Uterus (tissue), 4 donors: ENCODE measurements at places on chromosomes 3 and 15.
A peak's percentile ranks its signal among the peaks of the same experiment; 100 is the strongest.

- DNase-seq: no peak
These were observed 9.8 kb downstream of the TFG start for GRCh38 chr3:100719136-100719535.

DNA sequence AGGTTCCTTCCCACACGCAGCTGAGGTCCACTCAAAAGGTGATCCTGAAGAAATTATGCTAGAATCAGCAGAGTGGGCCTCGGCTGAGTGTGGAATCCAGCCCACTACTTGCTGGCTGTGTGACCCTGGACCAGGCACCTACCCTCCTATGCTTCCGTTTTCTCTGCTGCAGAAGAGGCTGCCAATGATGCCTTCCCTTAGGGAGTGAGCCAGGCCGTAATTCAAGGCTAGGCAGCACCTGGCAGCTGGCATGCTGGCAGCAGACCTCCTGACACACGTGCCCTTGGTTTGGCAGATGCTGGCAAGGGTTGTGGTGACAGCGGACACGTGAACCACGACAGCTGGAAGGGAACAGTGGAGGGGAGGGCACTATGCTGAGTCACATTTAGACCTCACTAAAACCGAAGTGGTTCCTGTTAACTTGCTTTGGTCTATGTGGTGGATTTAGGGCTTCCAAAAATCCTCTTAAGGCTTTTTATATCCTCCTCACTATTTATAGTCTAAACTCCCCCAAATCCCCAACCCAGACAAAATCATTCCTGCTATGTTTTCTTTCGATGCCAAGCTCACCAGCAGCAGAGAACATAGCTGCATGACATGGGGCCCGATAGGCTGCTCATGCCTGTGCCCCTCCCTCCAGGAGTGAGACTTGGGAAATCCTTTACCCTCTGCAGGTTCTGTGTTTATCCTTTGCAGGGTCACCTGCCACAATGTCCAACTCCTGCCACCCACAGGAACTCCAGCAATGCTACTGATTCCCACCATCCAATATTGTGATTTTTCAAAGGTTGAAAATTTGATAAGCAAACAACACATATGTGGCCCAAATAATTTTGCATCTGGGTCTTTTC, 10.6 kb upstream of the PCSK6 start:
- DNase-seq: no peak

DNA sequence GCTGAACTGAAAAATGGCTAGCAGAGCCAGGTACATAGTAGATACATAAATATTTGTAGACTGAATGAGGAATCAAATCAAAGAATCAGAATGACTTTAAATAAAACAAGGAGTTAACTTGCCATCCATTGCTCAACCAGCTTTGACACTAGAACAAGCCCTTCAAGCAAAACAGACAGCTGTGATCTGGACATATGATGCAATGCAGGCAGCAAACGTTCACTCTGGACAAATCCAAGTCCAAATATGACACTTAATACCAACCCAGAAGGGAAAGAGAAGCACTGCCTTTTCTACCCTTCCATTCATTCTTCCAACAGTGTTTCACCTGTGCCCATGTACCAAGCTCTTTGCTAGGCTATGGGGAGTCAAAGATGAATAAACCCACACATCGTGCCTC, 4.5 kb downstream of the THRB start:
- DNase-seq: no peak

DNA sequence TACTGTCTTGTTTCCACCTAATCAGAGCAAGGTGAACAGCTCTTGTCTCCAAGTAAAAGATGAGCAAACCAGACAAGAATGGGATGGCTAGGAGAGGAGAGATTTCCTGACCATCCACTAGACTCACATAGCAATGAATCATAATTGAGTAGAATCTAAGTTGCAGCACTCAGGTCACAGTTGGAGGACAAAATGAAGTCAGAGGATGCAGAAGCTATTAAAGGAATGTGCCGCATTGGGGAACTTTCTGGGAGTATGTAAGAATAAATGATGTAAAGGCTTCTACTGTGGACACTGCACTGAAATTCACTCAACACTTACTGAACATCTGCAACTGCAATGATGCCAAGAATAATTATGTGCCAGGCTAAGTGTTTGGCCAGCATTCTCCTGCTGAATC, 217.4 kb upstream of the WNT5A start:
- no peak for DNase-seq

- peak; percentile 73 for DNase-seq
These were observed 2.1 kb upstream of the GNAT1 start for GRCh38 chr3:50189274-50189673.

DNA sequence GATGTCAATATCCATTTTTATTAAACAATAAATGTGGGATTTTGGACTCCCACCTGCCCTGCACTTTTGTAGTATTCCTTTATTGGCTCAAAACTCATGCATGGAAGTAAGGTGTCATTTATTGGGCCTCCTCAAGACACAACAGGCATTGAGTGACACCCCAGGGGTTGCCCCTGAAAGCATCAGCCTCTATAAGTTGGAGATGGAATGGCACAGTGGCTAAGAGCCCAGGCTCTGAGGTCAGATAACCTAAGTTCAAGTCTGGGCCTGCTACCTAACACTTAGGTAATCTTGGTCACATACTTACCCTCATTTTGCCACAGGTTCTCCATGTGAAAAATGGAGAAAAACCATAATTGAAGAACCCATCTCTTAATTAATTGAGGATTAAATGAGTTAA, 4.6 kb downstream of the CAPN3 start:
- no peak for DNase-seq

- no peak for DNase-seq
These were observed 26.2 kb upstream of the ATP13A3 start for GRCh38 chr3:194512895-194513601.

DNA sequence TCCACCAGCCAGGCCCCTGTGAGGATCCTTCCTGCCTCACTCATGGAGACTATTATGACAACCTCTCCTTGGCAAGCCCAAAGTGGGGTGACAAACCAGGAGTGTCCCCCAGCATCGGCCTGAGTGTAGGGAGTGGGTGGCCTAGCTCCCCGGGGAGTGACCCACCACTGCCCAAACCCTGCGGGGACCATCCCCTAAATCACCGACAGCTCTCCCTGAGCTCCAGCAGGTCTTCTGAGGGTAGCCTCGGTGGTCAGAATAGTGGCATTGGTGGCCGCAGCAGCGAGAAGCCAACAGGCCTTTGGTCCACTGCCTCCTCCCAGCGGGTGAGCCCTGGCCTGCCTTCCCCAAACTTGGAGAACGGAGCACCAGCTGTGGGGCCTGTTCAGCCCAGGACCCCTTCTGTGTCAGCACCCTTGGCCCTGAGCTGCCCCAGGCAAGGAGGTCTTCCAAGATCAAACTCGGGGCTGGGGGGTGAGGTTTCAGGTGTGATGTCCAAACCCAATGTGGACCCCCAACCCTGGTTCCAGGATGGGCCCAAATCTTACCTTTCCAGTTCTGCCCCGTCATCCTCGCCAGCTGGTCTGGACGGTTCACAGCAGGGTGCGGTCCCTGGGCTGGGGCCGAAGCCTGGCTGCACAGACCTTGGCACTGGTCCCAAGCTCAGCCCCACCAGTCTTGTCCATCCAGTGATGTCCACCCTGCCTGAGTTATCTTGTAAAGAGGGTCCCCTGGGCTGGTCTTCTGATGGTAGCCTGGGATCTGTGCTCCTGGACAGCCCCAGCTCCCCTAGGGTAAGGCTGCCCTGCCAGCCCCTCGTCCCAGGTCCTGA, 1.0 kb downstream of the LIMD1 start:
- DNase-seq: no peak

DNA sequence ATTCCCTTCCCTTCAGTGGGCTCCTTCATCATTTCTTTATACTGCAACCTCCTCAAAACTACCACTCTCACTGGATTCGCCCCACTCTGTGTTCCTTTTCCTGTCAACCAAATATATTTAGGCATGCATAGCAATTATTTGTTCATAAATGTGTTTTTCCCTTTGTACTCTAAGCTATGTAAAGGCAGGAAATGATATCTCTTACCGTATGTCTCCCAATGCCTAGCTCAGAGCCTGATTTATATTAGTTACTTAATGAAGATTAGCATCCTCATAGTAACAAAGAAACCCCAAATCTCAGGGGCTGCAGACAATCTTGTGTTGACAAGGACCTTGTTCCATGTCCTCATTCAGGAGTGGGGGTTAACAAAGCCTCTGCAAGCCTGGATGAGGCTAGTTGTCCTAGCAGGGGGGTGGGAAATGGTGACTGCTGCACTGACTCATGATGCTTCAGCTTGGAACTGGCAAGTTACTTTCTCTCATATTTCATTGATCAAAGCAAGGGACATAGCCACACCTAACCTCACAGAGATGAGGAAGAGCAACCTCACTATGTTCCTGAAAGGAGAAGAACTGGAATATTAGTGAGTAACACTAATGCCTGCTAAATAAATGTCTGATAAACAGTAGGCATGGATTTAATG, 15.2 kb downstream of the PHLDB2 start:
- no peak for DNase-seq

DNA sequence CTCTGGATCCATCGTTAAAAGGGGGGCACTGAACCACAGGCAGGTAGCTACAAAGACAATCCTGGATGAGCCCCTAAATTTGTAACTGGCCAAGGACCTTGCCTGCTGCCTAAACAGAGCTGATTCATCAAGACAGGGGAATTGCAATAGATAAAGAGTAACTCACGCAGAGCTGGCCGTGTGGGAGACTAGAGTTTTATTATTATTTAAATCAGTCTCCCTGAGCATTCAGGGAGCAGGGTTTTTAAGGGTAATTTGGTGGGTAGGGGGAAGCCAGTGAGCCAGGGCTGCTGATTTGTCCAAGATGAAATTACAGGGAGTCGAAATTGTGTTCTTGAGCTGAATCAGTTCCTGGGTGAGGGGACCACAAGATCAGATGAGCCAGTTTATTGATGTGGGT, 885.1 kb upstream of the CADM2 start:
- DNase-seq: no peak

- DNase-seq: no peak
These were observed 360.2 kb downstream of the ZNF385D start for GRCh38 chr3:21390856-21391255.

GRCh38 chr3:181292984-181293383, 303.4 kb upstream of the DNAJC19 start:
- DNase-seq: no peak

DNA sequence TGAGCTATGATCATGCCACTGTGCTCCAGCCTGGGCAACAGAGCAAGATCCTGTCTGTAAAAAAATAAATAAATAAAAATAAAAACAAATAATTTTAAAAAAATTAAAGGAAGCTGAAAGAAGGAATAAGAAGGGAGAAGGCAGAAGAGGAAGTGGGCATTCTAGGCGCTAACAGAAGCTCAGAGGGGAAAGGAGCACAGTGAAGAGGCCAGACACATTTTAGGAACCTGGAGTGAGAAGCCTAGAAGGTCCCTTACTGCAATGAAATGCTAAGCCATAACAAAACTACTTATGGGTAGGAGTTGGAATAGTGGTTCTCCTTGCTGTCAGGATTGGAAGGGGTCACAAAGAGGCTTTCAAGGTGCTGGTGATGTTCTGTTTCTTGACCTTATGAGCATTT, 64.0 kb downstream of the ITGB5 start:
- DNase-seq: no peak

- DNase-seq: no peak
These were observed 561.9 kb downstream of the GBE1 start for GRCh38 chr3:81199587-81199986.

- DNase-seq: no peak
These were observed 635.8 kb downstream of the SQOR start for GRCh38 chr15:46270481-46271147.

GRCh38 chr15:48422401-48422800, 91.2 kb downstream of the DUT start:
- DNase-seq: no peak

DNA sequence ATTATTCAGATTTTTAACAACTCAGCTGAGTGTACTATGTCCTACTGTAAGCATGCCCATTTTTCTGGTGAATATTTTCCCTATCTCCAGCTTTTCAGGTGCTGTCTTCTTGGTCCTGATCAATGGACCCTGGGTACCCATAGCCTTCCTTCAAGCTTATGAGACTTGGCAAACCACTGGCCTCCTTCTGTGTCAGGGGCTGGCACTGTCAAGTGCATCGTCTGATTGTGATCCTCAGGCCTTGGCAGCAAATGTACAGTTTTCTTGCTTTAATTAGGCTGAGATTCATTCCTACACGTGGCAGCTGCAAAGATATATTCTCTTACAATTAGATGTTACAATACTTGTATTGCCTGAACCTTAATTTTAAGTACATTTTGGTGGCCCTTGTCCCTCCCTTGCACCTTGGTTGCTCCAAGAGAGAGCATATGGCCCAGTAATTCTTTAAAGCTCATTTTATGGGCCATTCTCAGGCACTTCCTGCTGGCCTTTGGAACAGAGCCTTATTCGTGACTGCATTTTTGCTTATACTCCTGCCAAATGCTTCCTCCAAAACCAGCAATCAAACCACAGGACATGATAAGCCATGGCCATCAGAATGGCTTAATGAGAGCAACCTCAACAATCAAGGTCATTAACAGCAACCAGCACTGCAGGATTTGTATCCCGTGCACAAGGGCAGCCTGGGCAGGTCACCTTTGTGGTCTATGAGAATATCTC, 179.9 kb downstream of the CNTN6 start:
- no peak for DNase-seq

DNA sequence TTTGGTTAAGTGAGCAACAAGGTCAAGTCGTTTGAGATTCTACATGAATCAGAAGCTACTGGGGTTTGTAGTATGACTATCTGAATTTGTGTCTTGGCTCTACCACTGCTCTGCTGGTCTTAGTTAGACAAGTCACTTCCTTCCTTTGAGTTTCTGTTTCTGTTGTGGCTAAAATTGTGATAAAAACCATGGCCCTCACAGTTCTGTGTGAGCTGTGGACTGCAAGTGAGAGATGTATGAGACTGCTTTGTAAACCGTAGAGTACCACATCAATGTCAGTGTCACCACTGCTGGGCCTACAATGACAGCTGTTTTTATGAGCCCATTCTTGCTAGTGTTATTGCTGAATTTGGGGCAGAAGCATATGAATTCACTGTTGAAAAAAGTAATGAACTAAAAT, 32.7 kb downstream of the RARB start:
- DNase-seq: no peak

- DNase-seq: no peak
These were observed 219.0 kb upstream of the LMCD1 start for GRCh38 chr3:8282541-8283165.

DNA sequence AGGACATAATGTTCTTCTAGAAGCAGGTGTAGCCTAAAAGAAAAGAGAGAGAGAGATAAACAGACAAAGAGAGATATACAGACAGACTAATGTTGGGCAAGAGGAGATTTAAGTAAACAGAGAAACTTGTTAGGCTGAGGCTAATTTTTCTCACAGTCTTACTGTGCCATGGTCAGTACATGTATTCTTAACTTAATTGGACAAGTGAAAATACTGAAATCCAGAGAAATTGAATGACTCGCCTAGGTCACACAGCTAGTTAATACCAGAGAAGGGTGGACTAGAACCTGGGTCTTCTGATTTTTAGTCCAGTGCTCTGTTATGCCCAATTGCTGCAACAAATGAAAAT, 6.7 kb upstream of the ZNF609 start:
- no peak for DNase-seq

- DNase-seq: no peak
These were observed 53.5 kb downstream of the IQCH start for GRCh38 chr15:67307889-67308597.
